ENCODE measurements at places on chromosomes 13 and 19.

- DNase-seq = no peak
These were observed 89.2 kb downstream of the KCNRG start for GRCh38 chr13:50104493-50104892.

GRCh38 chr13:63455938-63456337, 2040.3 kb upstream of the PCDH20 start:
- no peak for DNase-seq

DNA sequence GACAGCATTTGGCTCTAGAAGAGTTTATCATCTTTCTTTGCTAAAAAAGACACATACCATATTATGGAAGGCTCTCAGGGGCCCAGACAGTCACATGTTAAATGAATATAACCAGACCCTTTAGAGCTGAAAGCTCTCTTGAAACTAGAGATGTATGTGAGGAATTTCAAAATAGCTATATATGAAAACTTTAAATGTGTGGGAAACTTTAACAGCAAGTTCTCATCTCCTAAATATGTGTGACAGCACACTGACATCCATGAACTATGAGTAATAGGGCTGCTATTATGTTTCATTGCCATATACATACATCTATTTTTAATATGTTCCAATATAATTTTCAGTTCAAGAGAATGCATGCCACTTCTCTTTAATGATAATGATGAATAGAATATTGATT, 509.5 kb downstream of the GPC6 start:
- DNase-seq = no peak

DNA sequence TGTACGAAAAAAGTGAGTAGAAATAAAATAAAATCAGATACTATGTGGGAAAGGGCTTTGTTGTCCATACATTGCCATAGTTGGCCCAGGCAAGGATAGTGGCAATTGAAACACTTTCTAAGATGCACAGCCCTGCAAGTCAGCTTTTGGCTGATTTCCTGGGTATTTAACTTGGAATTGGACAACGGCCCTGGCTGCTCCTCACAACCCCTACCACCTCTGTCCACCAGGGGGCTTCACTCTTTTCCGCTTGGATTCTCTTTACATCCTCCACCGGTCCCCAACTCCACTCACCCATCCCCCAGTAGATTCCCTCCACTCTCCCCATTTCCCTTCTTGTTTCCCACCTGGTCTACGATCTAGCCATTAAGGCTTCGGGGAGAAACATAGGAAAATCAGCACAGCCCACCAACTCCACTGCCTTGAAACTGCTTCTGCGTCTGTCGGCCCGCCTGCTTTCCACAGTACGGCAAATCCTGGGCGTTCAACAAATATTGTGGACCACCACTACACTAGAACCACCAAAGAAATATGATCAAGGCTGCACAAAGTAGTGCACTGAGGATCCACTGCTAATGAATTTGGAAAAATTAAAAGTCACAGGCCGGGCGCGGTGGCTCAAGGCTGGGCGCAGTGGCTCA, 48.6 kb upstream of the GTF3A start:
- no peak for DNase-seq

- DNase-seq = peak; percentile 39
These were observed 15.4 kb downstream of the RELB start for GRCh38 chr19:45016388-45017314.

DNA sequence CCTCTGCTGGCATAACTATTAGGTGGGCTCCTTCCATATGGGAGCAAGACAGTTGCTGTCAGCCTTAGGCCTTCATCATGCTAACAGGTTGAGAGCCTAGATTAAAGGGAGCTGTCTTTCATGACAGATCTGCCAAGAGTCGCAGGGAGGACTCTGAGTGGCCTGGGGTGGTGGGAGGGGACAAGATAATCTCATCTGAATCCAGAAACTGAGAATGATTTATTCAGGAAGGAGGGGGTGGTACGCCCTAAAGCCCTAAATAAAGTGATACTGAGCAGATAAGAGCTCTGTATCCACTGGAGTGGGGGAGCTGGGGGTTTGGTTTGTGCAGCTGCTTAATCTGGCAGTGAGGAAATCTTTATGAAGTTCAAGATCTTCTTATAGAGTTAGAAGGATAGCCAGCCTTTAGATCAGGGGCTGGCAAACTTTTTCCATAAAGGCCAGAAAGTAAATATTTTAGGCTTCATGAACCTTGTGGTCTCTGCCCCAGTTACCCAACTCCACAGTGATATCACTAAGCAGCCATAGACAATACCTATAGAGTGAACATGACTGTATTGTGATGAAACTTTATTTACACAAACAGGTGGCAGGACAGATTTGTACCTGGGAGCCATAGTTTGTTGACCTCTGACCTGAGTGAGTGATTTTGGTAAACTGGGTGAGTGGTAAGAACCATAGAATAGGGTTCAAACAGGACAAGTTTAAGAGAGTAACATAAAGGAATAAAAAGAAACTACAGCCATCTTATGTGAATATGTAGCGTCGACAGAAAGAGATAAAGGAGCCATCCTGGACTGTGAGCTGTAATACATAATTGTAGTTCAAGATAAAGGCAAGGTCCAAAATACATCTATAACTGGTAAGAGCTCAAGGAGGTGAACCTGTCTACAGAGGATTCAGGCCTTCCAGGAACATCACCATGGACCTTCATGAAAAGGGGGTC, 9.8 kb upstream of the STK24 start:
- no peak for DNase-seq

DNA sequence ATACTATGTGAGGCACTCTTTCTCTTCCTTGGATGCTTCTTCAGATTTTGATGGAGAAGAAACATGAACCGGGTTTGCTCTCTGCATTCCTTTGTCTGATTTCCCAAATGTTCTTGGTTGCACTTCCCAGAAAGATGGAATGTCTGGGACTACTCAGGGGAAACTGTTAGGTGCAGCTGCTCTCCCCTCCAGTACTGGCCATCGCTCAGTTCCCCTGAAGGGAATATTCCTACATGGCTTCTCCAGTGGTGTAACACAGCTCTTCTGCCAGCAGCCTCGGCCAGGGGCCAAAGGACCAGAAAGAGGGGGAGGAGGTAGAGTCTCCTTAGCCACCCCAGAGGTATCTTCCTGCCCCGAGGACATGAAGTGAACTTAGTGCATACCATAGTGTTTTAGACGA, 33.5 kb upstream of the SPRY2 start:
- DNase-seq = no peak

DNA sequence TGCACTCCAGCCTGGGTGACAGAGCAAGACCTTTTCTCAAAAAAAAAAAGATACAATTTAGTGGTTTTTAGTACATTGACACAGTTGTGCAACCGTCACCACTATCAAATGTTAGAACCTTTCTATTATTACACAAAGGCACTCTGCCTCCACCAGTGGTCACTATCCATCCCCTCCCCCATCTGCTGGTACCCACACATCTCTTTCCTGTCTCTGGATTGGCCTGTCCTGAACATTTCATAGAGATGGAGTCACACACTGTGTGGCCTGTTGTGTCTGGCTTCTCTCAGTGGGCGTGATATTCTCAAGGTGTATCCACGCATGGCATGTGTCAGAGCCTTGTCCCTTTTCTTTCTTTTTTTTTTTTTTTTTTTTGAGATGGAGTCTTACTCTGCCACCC, 11.2 kb downstream of the KDM4B start:
- no peak for DNase-seq

Data from T1000 (cell line).